Immature natural killer cell (primary cell): ENCODE measurements at places on chromosomes 2 and 18.

DNA sequence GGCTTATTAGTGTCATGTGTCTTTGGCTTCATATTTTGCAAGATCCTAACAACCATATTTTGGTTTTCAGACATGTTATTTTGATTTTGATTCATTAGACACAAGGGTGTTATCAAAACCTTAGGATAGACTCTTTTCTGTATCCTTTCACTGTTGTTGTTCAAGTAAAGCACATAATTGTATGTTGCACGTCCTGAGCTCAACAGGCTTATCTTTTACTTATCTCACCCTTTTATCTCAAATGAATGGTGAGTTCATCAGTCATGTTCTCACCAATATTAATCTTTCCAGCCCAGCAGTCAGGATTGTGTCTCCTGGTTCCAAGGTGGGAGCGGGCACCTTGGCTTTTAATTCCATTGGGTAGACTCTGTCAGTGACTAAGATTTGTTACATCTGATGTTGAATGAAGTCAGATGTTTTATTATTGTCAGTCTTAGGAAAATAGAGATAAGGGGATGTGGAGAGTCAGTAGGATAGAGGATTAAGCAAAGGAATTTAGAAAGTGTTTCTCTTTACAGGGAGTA lies 11.9 kb downstream of the GPN1 start:
- no peak overlapping the region for H3K27ac ChIP-seq
- peaks cover 39% of the 10 kb centered on the region for H3K36me3 ChIP-seq
- H3K4me1 ChIP-seq, result peaks cover 8% of the 10 kb centered on the region
- no peak overlapping the region for H3K4me3 ChIP-seq

DNA sequence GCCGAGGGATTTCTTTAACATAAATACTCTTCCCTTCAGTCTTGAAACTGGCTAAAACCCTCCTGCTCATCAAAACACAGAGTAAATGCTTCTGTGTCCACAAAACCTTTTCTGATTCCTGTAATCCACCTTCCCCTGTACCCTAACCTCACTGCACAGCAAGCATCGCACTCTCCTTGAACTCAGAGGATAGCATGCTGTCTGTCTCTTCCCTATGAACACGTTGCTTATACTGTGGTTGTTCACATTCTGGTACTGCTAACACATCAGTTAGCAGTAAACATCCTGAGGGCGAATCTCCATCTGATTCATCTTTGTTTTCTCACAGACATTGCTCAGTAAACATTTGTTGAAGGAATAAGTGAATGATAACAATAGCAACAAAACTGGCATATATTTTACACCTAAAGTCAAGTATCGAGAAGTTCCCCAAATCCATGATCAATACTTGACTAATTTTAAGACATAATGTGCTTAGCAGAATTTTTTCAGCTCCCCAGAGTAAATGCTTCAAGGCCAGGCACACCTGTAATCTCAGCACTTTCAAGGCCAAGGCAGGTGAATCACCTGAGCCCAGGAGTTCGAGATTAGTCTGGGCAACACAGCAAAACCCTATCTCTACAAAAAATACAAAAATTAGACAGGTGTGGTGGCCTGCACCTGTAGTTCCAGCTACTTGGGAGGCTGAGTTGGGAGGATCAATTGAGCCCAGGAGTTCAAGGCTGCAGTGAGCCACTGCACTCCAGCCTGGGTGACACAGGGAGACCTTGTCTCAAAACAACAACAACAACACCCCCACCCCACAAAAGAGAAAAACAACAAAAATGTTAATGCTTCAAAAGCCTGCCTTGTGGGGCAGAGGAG lies 45.6 kb upstream of the LPIN2 start:
- DNase-seq, result peak; percentile 32
- no peaks in the 10 kb centered on the region for H3K36me3 ChIP-seq
- H3K27me3 ChIP-seq, result peaks cover 5% of the 10 kb centered on the region
- peak overlapping the region; percentile 94 for H3K27ac ChIP-seq
- peak overlapping the region; percentile 39 for H3K4me3 ChIP-seq
- H3K4me1 ChIP-seq, result peaks cover 68% of the 10 kb centered on the region

GRCh38 chr2:127134235-127134634 lies 27.3 kb upstream of the BIN1 start:
- H3K4me1 ChIP-seq, result no peaks in the 10 kb centered on the region
- H3K36me3 ChIP-seq, result no peaks in the 10 kb centered on the region
- H3K4me3 ChIP-seq, result no peak overlapping the region
- no peak for DNase-seq
- H3K27me3 ChIP-seq, result no peaks in the 10 kb centered on the region

- H3K36me3 ChIP-seq, result no peaks in the 10 kb centered on the region
- no peak for DNase-seq
- no peaks in the 10 kb centered on the region for H3K27me3 ChIP-seq
- no peak overlapping the region for H3K4me3 ChIP-seq
These were observed 28.2 kb downstream of the CDKL4 start for GRCh38 chr2:39215545-39215944.

DNA sequence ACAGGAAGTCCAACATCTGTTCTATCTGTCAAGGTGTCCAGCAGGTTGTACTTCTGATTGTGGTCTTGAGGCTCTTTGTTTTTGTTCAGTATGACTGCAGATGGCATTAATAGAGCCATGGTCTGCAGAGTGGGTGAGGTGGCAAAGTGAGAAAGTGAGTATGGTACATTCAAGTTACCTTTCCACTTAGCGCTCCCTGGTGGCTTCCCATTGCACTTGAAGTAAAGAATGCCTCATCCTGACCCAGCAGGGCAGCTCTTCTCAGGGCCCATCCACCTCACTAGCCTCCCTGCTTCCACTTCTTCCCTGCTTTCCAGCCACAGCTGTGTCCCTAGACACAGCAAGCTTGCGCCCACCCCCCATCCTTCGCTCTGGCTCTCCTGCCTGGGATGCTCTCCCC lies 148.0 kb upstream of the ALPP start:
- peaks cover 2% of the 10 kb centered on the region for H3K27me3 ChIP-seq
- H3K27ac ChIP-seq, result no peak overlapping the region
- no peaks in the 10 kb centered on the region for H3K36me3 ChIP-seq
- no peak overlapping the region for H3K4me3 ChIP-seq
- H3K4me1 ChIP-seq, result peaks cover 10% of the 10 kb centered on the region

- no peak overlapping the region for H3K27ac ChIP-seq
- no peaks in the 10 kb centered on the region for H3K4me1 ChIP-seq
- peaks cover 11% of the 10 kb centered on the region for H3K27me3 ChIP-seq
- no peaks in the 10 kb centered on the region for H3K36me3 ChIP-seq
- no peak for DNase-seq
These were observed 116.6 kb upstream of the SMIM21 start for GRCh38 chr18:75544051-75544481.

GRCh38 chr18:38257661-38258060 lies 692.1 kb upstream of the CELF4 start:
- H3K27ac ChIP-seq, result no peak overlapping the region
- no peaks in the 10 kb centered on the region for H3K36me3 ChIP-seq
- no peaks in the 10 kb centered on the region for H3K4me1 ChIP-seq
- H3K4me3 ChIP-seq, result no peak overlapping the region
- no peak for DNase-seq

DNA sequence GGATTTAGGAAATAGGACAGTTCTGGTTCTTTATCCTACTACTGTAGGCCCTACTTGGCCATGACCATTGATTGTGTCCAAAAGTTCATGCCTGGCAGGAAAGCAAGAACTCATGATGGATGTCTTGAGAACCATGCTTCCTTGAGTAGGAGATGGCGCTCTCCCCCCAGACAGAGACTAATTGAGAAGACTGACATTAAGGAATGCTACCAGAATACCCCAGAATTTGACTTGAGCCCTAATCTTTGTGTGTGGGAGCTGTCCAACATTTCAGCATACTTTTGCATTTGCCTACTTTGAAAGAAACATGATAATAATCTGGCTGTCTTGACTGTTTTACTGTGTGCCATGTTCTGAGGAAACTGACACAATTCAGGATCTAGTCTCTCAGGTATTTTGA lies 23.3 kb downstream of the MAPRE3 start:
- no peak overlapping the region for H3K4me3 ChIP-seq
- peaks cover 7% of the 10 kb centered on the region for H3K27me3 ChIP-seq
- no peak overlapping the region for H3K27ac ChIP-seq
- no peaks in the 10 kb centered on the region for H3K36me3 ChIP-seq
- no peak for DNase-seq
- no peaks in the 10 kb centered on the region for H3K4me1 ChIP-seq

DNA sequence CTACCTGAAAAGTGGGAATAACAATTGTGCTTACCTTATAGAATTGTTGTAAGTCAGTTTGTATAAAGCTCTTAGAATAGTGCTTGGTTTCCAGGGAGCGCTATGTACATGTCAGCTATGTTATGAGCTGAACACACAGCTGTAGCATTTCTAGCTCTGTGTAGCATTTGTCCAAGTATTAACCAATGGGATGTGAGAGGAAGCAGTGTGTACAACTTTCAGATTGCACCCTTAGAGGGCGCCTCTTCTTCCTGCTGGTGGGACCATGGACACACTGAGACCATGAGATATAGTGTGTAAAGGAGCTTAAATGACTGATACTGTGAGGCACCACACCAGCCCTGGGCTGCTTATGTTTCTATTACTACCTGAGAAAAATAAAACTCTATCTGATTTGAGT lies 380.2 kb downstream of the LNPK start:
- H3K4me1 ChIP-seq, result peaks cover 2% of the 10 kb centered on the region
- no peak for DNase-seq
- H3K27ac ChIP-seq, result no peak overlapping the region

GRCh38 chr2:74333175-74333574 lies 10.0 kb downstream of the SLC4A5 start:
- H3K27ac ChIP-seq, result no peak overlapping the region
- DNase-seq, result no peak
- no peak overlapping the region for H3K4me3 ChIP-seq
- no peaks in the 10 kb centered on the region for H3K36me3 ChIP-seq
- no peaks in the 10 kb centered on the region for H3K4me1 ChIP-seq
